Fibroblast of lung (primary cell): ENCODE measurements at places on chromosomes 3 and 15. TPM values are rescaled to one million over a fixed set of nuclear protein-coding genes. Genes with fewer than 3 reads are reported as not detected.
A peak's percentile ranks its signal among the peaks of the same experiment; 100 is the strongest.

Gene CD80
- total RNA-seq, result under 0.01 TPM in 2 replicates

GRCh38 chr15:68372291-68372811, 59.6 kb downstream of the ITGA11 start:
- no peak overlapping the region for H3K4me3 ChIP-seq
- H3K27me3 ChIP-seq, result peaks cover 2% of the 10 kb centered on the region
- no peak overlapping the region for H3K27ac ChIP-seq
- H3K36me3 ChIP-seq, result no peaks in the 10 kb centered on the region
- DNase-seq, result peak; percentile 33

DNA sequence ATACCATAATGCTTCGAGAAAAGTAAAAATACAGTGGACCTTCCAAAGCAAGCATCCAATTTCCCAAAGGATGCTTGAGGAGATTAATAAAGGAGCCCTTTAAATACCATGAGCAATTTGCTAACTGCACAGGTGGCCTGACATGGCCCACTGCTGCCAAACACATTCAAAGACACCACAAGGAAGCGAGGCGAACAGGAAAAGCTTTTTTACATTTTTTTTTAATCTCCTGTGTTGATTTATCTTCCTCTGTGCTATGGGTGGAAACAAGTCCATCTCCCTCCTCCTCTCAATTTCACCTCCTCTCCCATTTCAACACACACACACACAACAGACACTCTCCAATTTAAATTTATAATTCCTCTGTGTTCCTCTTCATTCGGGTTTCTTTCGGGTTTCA, 243.4 kb downstream of the IGSF11 start:
- no peaks in the 10 kb centered on the region for H3K36me3 ChIP-seq
- no peaks in the 10 kb centered on the region for H3K27me3 ChIP-seq
- no peak for DNase-seq
- no peak overlapping the region for H3K4me3 ChIP-seq

DNA sequence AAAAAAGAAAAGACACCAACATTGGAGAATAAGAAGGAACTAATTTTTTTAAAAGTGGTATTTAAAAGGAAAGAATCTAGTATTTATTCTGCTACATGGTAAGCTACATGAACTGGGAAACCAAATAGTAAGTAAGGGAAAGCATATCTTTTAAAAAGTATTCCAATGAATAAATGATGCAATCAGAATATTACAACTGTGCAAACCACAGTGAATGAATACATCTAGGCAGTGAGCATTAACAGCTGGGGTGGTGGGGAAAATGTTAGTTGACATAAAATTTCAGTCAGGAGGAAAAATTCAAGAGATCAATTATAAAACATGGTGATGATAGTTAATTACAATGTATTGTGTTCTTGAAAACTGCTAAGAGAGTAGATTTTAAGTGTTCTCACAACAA, 16.9 kb downstream of the ICE2 start:
- H3K27me3 ChIP-seq, result no peaks in the 10 kb centered on the region
- no peak overlapping the region for H3K4me3 ChIP-seq
- H3K27ac ChIP-seq, result no peak overlapping the region
- no peak for DNase-seq

Gene PLSCR2
- total RNA-seq, result 0.17 TPM in 1 of 2 replicates, not detected in the other

GRCh38 chr15:90300988-90301706, 35.7 kb downstream of the NGRN start:
- no peaks in the 10 kb centered on the region for H3K4me1 ChIP-seq
- H3K4me3 ChIP-seq, result no peak overlapping the region
- peak; percentile 35 for DNase-seq
- no peaks in the 10 kb centered on the region for H3K36me3 ChIP-seq

DNA sequence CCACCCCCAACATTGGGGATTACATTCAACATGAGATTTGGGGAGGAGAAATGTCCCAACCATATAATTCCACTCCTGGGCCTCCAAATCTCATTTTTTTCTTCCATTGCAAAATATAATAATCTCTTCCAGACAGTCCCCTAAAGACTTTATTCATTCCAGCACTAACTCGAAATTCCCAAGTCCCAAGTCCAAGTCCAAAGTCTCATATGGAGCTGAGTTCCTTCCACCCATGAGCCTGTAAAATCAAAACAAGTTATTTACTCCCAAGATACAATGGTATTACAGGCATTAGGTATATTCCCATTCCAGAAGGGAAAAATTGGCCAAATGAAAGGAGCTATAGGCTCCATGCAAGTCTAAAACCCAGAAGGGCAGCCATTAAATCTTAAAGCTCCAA, 56.7 kb downstream of the P2RY1 start:
- H3K36me3 ChIP-seq, result no peaks in the 10 kb centered on the region
- H3K27ac ChIP-seq, result no peak overlapping the region
- no peak for DNase-seq
- H3K4me3 ChIP-seq, result no peak overlapping the region
- H3K27me3 ChIP-seq, result no peaks in the 10 kb centered on the region

- H3K4me3 ChIP-seq, result no peak overlapping the region
- H3K27me3 ChIP-seq, result no peaks in the 10 kb centered on the region
- H3K36me3 ChIP-seq, result peaks cover 6% of the 10 kb centered on the region
- H3K27ac ChIP-seq, result no peak overlapping the region
These were observed 30.3 kb downstream of the UMPS start for GRCh38 chr3:124760601-124761000.

DNA sequence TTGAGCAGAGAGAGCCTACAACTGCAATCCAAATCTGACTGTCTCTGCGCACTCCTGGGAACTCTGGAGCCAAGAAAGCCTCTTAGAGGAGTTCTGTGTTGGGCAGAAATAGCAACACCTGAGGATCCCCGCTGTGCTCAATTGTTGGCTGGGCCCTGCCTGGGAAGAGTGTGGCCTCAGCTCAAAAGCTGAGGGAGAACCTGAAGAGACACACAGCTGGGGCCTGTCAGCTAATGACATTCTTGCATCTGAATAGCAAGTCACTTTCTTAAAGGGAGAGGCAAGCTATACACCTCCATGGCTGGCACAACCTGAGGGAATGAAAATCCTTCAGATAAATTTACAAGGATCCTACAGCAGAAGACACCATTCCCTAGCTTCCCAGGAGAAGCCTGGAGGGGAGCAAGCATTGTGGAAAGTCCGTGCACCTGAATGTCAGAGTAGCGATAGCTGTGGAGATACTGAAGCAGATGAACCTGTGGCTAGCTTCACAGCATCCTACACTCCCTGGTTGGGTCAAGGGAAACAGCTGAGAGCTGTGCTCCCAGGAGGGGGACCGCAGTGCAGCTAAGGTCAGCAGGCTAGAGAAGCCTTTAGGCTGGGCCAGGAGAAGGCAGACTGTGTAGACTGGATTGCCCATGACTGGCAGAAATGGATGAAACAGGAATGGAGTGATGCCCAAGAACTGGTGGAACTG, 159.9 kb upstream of the PFN2 start:
- no peaks in the 10 kb centered on the region for H3K27me3 ChIP-seq
- H3K36me3 ChIP-seq, result no peaks in the 10 kb centered on the region
- H3K4me1 ChIP-seq, result no peaks in the 10 kb centered on the region
- no peak overlapping the region for H3K27ac ChIP-seq
- H3K4me3 ChIP-seq, result no peak overlapping the region

Gene A4GNT
- total RNA-seq, result not detected in 2 replicates

Gene CHRM5
- total RNA-seq, result not detected in 2 replicates

Gene EAF2
- 2.1 and 2.8 TPM in 2 replicates for total RNA-seq

Gene DUOX2
- total RNA-seq, result not detected in 2 replicates

DNA sequence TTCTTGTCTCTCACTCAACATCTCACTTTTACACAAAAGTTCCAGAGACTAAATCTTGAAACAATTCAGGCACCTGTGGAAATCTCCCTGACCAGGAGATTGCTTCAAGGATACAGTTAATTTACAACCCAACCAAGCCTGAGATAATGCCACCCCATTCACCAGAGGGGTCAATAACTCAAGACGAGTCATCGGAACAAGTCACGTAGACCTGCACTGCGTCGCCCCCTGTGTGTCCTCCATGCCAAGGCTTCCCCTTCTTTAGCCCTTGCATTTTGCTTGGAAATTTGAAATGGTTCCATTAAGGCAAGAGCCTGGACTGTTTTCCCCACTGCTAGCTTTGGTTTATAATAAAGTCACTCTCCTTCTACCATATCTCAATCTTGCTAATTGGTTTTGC, 129.0 kb upstream of the NEO1 start:
- H3K36me3 ChIP-seq, result no peaks in the 10 kb centered on the region
- DNase-seq, result no peak
- no peak overlapping the region for H3K27ac ChIP-seq
- no peaks in the 10 kb centered on the region for H3K27me3 ChIP-seq
- no peak overlapping the region for H3K4me3 ChIP-seq

Gene TUSC7
- total RNA-seq, result not detected in 2 replicates

Gene SYNPR
- not detected in 2 replicates for total RNA-seq

GRCh38 chr3:147411238-147411814, 2.2 kb downstream of the ZIC1 start:
- no peak for DNase-seq
- H3K27ac ChIP-seq, result no peak overlapping the region
- H3K36me3 ChIP-seq, result no peaks in the 10 kb centered on the region
- H3K4me3 ChIP-seq, result peak overlapping the region; percentile 34
- peaks cover 88% of the 10 kb centered on the region for H3K27me3 ChIP-seq

- peak; percentile 92 for DNase-seq
- peak within 1 kb of the TSS; percentile 69 for H3K4me3 ChIP-seq
- no peaks in the 10 kb centered on the region for H3K36me3 ChIP-seq
- H3K4me1 ChIP-seq, result peaks cover 7% of the 10 kb centered on the region
These were observed at the start of gene TTC23 for GRCh38 chr15:99249270-99249841. Gene TTC23 (minus strand): TSS chr15:99249581. CDS start chr15:99228712, 20,869 bp downstream.

- no peak overlapping the region for H3K27ac ChIP-seq
- no peak overlapping the region for H3K4me3 ChIP-seq
- no peak for DNase-seq
- peaks cover 2% of the 10 kb centered on the region for H3K4me1 ChIP-seq
- H3K27me3 ChIP-seq, result no peaks in the 10 kb centered on the region
These were observed 16.2 kb upstream of the DENND6A start for GRCh38 chr3:57709031-57709430.

DNA sequence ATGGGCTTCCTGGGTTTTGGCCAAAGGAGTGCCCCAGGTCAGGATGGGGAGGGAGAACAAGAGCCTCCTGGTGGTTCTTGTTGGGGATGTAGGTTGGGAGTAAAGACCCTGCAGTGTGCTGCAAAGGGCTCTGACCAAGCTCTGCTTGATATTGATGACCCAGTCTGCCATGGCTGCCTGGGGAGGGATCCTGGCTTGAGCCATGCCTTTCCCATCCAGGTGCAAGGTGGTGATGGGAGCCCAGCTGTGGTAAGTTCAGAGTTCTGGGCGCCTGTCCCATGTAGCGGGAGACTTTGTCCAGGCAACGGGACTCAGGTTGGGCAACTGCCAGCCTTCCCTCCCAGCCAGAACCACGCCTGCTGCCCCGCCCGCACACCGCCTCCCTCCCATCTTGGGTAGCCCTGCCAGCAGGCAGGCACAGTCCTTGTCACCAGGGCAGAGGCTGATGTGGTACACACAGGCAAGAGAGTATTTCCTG, 2.6 kb downstream of the GNAI2 start:
- H3K4me3 ChIP-seq, result peak overlapping the region; percentile 88
- peak overlapping the region; percentile 81 for H3K27ac ChIP-seq
- DNase-seq, result no peak
- H3K36me3 ChIP-seq, result peaks cover 10% of the 10 kb centered on the region

Gene PAK6
- under 0.01 TPM in 1 of 2 replicates, not detected in the other for total RNA-seq

DNA sequence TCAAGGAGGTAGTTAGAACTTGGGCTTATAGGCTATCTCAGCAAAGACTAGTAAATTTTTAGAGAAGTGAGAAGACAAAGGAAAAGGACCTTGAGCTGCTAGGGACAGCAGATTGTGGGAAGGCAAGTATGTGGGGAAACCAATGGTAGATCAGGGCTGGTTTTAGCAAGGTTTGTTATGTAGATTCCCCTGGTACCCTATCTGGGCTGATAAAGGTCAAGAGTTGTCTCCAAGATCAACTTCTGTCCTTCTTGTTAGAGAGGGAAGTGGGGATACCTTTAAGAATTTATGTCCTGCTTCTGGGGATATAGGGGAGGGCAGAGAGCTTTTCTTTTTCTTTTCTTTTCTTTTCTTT, 28.9 kb downstream of the KAT2B start:
- DNase-seq, result no peak
- H3K27me3 ChIP-seq, result no peaks in the 10 kb centered on the region
- no peak overlapping the region for H3K27ac ChIP-seq

GRCh38 chr3:160379628-160380214, 19.3 kb downstream of the IFT80 start:
- peaks cover 3% of the 10 kb centered on the region for H3K36me3 ChIP-seq
- no peak for DNase-seq
- H3K4me3 ChIP-seq, result no peak overlapping the region
- no peak overlapping the region for H3K27ac ChIP-seq
